ENCODE measurements at places on chromosomes 6 and 20.

GRCh38 chr20:47201074-47201730 lies 155.3 kb downstream of the ZMYND8 start:
- DNase-seq, result no peak

DNA sequence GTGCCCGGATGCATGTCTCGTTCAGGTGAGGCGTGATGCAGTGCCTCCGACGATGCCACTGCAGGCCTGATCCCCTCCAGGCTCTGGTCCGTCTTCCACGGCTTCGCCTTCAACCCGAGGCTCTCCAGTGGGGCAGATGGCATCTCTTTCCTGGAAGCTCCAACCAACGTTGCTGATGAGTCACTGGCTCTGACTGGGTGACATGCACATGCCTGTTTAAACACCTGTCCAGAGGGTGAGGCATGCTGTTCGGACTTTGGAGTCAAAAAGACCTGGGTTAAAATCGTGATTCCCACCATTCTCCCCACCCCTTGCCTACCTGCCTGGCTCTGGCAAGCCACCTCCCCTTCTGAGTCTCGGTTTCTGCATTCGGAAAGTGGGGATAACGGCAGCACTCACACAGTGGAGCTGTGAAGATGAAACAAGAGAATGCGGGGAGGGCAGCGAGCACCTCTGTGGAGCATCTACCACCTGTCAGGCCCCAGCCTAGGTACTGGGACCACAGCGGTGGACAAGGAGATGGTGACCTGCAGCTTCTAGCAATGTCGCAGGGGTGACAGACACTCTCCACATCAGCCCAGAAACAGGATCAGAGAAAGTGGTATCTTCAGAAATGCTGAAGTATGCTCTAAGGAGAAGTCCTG lies 8.5 kb upstream of the EDN3 start:
- DNase-seq, result no peak

DNA sequence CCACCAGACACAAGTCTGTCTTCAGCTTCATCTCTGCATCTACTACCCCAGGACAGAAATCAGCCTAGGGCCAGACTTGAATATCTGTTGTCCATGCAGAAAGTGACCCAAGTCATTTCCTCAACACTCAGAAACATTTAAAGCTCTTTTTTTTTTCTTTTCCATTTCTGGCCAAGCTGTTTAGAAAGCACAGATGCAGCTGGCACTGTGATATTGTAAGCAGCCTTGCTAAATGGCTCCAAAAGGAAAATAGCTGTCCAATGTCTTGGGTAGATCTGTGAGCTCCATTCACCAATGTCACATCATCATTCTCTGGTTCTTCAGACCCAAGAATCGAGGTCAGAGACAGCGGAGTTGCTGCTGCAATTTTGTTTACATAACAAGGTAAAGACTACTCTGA lies 174.2 kb downstream of the PDE7B start:
- DNase-seq, result no peak

DNA sequence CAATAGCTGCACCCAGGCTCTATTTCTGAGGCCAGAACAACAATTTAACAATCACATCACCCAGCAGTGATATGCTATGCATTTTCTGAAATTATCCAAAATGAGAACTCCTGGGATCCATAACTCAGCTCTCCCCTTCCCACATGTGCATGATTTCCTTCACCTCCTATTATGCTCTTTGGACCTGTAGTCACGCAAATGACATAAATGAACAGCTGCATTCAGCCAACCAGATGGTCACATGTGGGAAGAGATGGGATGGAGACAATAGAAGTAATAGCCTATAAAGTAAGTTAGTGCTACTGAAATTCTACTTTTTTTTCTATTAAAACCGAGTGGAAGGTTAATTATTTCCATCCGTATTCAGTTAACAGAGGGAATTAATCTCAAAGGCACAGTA lies 662.1 kb upstream of the ID4 start:
- no peak for DNase-seq

- no peak for DNase-seq
These were observed 43.4 kb downstream of the SLC22A3 start for GRCh38 chr6:160391419-160392116.

DNA sequence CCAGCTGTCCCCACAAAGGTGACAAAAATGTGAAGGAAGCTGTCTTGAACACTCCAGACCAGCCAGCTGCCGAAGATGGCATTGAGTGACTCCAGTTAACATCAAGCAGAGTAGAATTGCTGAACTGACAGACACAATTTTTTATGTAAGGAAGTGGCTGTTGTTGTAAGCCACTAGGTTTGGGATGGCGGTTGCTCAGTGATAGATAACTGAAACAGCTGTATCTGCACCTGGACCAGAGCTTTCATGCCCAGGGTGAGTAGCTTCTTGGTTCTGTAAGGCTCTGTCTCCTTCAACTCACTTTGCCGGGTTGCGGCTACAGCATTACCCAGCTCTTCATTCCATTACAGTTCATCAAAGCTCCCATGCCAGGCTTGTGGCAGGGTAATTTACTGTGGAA lies 49.7 kb upstream of the DDR1 start:
- DNase-seq, result no peak

DNA sequence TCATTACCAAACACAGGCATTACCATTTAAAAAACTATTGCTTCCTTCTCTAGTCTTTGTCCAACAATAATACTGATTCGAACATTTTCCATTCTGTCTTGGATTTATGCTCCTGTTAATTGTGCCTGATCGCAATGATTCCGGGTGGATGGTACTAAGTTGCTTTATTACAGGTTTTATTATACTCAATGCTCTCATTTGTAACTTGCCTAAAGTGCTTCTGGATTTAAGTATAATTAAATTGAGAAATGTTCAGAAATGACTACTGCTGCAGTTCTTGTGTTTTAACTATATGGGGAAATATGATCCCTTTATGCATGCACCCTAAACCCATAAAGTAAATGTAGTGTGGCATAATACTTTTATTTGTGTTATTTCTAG lies 7.2 kb downstream of the TFAP2A start:
- no peak for DNase-seq

- DNase-seq, result no peak
These were observed 84.3 kb upstream of the TAB2 start for GRCh38 chr6:149233056-149233715.

DNA sequence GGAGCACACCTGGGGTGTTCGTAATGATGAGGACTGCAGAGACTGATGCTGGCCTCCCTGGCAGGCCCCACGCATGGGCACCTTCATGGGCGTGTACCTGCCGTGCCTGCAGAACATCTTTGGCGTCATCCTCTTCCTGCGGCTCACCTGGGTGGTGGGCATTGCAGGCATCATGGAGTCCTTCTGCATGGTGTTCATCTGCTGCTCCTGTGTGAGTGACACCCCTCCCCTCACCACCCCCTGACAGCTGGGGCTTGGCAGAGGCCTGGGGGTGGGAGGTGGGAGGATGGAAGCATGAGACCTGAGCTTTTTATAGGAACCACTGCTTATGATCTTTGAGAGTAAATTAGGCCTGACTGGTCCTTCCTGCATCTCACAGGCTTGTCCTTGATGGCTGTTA lies 6.7 kb downstream of the SLC12A5 start:
- no peak for DNase-seq

DNA sequence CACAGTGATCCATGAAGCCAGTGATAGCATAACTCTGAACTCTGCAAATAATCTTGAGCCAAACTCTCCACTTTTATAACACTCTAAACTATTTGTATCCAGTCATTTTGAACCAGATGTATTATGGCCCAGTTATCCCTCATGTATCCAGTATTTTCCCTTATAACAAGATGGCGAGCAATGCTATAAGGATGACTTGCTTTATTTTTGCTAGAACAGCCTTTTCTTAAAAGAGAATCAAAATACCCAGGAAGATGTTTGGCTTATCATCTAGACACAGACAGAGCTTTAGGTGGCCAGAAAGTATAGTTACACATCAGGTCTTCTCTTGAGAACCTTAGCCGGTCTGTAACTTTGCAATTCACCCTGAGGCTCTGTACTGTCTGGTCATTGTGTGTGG lies 81.0 kb downstream of the DOK5 start:
- DNase-seq, result no peak

- DNase-seq, result no peak
These were observed 2.6 kb upstream of the RSPH3 start for GRCh38 chr6:159002432-159003155.

DNA sequence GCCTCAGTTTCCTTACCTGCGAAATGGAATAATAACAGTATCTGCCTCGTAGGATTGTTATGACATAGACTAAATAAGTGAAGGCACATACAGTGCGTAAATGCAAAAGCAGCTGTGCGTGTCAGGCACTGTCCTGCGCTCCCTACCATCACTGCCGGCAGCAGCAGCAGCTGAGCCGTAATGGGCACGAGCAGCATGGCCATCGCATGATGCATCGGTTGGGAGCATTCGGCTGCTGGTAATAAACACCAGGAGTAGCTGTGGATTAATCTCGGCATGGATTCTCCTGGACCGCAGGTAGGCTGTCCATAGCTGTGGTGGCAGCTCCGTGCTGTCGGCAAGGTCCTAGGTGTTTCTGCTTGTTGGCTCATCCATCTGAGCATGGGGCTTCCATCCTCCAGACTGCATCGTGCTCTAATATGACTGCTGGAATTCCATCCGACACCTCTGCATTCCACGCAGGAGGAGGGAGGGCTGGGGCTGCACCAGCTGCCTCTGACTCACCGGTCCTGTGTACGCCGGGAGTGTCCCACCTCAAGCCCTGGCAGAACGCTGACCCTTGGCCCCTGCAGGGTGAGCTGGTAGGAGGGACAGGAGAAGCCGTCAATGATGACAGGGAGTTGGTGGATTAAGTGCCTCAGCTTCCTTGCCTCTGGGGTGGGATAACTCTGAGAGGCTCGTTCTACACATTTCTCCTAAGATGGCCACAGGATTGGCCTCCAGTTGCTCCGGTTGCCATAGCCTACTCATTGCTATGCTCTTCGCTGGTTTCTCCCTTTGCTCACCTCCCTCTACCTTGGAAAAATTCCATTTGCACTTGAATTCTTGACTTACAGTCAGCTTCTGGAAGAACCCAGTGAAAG lies 100.9 kb upstream of the PMEPA1 start:
- DNase-seq, result no peak

- DNase-seq, result no peak
These were observed 130.0 kb upstream of the KCNK16 start for GRCh38 chr6:39452306-39453145.

DNA sequence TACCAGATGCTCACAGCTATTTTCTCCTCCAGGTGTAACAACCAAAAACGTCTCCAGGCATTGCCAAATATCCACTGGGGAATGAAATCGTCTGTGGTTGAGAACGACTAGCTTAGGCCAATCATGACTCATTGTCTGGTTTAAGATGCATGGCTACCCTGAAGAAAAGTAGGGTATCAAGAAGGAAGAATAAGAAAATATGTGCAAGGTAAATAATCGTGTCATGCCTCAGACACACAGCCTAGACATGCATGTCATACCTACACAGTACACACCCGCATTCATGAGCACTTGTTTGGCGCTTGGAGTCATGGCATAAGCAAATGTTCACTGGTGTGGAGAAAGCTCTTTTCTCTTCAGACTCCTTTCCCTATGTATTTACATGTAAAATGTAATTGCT lies 745.7 kb downstream of the MAFB start:
- DNase-seq, result no peak

DNA sequence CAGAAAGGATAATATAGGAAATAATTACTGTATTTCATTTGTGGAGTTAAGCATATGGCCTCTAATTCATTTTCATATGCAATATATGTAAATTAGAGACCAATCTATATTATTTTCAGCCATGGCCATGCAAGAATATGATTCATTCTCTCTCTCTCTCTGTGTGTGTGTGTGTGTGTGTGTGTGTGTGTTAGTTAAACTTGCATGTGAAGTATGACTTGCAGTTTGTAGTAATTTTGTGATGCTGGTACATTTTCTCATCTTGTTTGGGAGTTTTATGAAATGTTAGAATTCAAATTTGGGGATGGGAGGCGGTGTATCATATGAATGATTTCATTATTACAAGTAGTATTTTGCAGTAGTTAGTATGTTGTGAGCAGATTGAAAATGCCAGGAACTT lies 74.8 kb downstream of the JARID2 start:
- no peak for DNase-seq

- no peak for DNase-seq
These were observed 21.2 kb upstream of the ASXL1 start for GRCh38 chr20:32336918-32337347.

GRCh38 chr6:117025310-117025709 lies 148.3 kb downstream of the RFX6 start:
- no peak for DNase-seq

DNA sequence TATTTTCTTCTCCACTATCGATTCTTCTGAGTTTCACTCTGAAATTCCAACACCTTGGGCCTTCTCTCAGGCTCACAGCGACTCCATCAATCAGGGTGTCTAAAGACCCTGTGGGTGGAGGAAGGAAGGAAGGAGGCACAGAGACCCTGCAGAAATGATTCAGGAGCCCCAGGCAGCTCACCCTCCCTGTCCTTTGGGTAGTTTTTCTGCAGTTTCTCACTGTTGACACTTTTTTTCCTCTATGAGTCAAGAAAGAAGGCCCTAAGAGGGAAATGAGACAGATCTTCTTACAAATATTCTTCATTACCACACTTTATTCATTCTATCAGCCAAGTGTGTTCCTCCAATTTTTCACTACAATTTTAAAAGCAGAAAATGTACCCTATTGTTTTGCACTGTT lies 34.2 kb upstream of the TBXT start:
- no peak for DNase-seq

DNA sequence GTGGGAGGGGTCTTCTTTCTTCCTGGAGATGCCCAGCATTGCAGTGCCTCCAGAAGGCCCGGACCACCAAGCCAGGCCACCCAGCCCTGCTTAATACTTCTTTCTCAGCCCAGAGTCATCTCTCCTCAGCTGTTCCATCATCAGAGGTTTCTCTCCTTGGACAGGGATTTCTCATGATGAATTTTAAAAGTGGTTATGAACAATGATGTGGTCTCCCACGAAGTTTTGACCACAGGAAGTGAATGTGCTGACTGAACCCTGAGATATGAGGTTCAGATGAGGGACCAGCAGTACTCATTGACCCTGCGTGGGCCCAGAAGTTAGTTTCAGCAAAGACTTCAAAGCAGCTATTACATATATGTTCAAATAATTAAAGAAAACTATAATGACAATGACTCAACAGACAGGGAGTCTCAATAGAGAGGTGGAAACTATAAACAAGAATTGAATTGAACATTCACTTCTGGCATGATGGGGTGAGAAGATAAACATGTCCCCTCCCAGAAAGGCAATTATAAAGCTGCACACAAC lies 114.5 kb upstream of the SLC22A16 start:
- DNase-seq, result no peak

GRCh38 chr6:35078226-35078850 lies 62.8 kb downstream of the TCP11 start:
- DNase-seq, result no peak

GRCh38 chr6:43475516-43475915 lies 1.9 kb upstream of the TJAP1 start:
- no peak for DNase-seq

- no peak for DNase-seq
These were observed 271.8 kb downstream of the PRL start for GRCh38 chr6:22024973-22025467.

All from stimulated activated CD8-positive, alpha-beta memory T cell treated with anti-CD3 and anti-CD28 coated beads, Interleukin-4, amount 100 ng/mL, for 1 hour (primary cell).